Stimulated activated CD8-positive, alpha-beta memory T cell treated with anti-CD3 and anti-CD28 coated beads, Interleukin-4, amount 100 ng/mL, for 4 hours (primary cell): ENCODE measurements at places on chromosomes 16 and 17.

GRCh38 chr17:1315409-1315808 lies 35.9 kb downstream of the TRARG1 start:
- DNase-seq: no peak

DNA sequence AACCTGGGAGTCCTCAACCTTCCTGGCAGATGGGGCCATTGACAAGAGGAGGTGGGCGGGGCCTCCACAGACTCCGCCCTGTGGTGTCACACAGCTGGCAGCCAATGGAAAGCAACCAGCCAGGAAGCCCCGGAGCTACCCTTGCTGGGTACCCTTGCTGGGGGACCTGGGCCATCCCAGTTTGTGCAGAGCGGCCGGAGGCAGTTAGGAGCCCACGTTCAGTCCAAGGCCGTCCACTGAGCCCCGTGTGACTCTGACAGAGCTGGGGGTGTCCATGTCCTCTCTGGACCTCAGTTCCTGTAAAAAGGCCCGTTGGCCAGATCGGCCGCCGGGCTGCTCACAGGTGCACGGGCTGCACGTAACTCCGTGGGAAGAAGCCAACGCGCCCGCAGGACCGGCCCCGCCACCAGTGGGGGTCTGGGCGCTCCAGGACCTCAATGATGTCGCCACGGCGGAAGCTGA lies 17.1 kb upstream of the FAM83G start:
- no peak for DNase-seq

- no peak for DNase-seq
These were observed 25.7 kb upstream of the FA2H start for GRCh38 chr16:74800216-74800871.

GRCh38 chr17:57999496-58000017 lies 7.5 kb downstream of the SRSF1 start:
- no peak for DNase-seq

DNA sequence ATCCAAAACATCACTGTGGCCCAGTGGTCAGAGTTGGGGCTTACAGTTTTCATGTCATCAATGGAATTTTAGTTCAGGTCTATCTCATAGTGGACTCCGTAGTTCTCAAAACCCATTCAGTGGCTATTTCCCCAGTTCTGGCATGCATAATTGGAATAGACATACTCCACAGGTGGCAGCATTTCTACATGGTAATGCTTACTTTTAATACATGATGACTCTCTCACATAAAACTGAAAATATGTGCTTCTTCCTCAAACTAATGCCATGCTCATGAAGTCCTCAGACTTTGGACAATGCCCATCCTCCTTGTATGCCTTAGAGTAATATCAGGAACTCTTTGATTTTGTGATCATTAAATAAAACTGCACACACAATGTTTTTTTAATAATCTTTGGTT lies 857.4 kb upstream of the GOT2 start:
- DNase-seq: no peak

GRCh38 chr17:9868552-9868951 lies 36.5 kb downstream of the RCVRN start:
- DNase-seq: no peak

DNA sequence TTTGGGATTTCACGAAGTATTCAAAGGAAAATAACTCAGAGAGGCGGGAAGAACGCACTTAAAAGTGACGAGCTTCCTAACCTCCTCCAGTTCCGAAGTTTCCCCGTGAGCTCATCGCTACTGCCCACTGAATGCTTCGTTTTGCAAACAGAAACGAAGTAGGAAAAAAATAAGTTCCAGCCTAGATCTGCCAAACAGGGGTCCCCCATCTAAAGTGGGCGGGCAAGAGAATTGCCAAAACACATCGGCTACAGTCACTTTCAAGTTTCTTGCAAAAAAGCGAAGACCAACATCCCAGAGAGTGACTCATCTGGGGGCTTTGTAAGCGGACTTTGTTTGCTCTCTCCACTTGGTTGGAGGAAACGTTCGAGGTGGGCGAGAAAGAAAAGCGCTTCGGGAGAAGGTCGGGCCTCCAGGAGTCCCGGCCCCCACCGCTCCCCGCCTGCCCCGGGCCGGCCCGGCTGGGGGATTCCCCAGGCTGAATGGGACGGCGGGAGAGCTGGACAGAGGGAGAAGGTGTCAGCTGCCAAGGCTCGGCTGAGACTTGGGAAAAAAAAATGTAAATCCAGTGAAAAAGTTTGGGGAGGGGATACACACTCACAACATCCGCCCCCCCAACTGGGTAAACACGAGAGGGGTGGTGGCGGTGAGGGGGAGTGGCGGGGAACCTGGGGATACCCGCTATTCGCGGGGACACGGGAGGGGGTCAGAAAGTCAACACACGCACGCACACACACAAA lies 1.0 kb downstream of the VEZF1 start:
- DNase-seq: no peak

GRCh38 chr16:81855552-81856153 lies 76.6 kb downstream of the PLCG2 start:
- DNase-seq: no peak

- DNase-seq: no peak
These were observed 159.0 kb downstream of the RAB11FIP4 start for GRCh38 chr17:31550389-31551056.

- no peak for DNase-seq
These were observed 15.1 kb upstream of the PLEKHG4 start for GRCh38 chr16:67264277-67264676.

GRCh38 chr17:1460233-1460632 lies 4.2 kb upstream of the CRK start:
- no peak for DNase-seq

- no peak for DNase-seq
These were observed 4.7 kb downstream of the FLCN start for GRCh38 chr17:17232303-17232621.

- DNase-seq: no peak
These were observed 3.8 kb upstream of the PRSS33 start for GRCh38 chr16:2791174-2791573.

- no peak for DNase-seq
These were observed 518.5 kb upstream of the EEF2KMT start for GRCh38 chr16:5615868-5616642.

DNA sequence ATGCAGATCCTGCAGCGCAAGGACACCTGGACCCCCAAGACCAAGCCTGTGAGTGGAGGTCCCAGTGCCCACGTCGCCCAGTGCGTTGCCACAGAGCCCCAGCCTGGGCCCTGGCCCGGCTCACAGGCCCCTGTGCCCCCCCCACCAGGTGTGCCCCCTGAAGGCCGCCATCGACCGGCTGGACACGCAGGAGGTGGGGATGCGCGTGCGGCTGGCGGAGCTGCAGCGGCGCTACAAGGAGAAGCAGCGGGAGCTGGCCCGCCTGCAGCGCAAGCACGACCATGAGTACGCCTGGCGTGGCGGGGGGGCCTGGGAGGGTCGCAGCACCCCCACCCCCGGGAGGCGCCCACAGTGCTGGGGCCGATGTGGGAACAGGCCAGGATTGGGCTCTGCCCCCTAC lies 56.6 kb downstream of the BAHCC1 start:
- DNase-seq: no peak

- no peak for DNase-seq
These were observed 401.0 kb downstream of the HS3ST3B1 start for GRCh38 chr17:14701886-14702285.

DNA sequence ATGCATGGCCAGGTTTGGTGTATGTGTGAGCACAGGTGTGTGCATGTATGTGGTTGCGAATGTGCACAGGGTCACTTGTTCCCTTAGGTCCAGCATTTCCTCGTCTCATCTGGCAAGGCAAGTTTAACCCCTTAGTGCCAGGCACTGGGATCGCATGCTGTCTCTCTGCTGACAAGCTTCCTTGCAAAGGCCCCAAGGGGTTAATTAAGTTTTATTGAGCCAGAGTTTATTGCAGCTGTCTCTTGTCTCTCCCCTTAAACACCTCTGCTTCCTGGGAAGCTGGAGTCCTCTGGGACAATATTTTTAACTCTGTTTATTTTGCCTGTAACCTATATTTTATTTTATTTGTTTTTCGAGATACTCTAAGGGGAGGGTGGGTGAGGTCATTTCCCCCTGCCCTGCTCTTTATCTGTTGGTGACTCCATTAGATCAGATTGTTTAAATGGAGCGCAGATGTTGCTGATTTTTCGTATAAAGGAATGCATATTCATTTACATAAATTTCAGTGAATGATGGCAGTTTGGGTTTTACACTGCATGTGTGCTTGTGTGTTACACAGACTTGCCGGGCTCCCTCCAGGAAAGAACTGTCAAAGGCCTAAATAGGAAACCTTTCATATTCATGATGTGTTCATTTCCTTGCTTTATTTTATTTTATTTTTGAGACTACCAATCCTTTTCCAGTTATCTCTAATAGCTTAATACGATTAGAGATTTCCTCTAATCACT lies 99.7 kb downstream of the CBLN1 start:
- DNase-seq: no peak

DNA sequence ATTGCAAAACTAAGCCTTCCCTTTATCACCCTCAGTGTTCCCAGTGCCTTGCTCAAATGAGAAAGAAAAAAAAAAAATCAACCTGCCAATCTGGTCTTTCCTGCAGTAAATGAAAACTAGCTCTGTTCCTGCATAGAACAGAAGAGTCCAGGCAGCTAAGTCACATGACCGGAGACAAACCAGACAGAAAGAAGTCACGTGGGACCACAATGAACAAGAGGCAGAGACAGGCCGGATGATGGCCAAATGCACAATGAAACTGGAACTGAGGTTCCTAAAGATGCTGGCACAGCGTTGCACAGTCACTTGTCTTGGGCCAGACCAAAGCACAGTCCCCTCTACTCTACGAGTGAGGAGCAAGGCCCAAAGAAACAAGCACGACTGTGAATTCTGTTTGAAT lies 172.5 kb downstream of the GRIN2A start:
- no peak for DNase-seq

DNA sequence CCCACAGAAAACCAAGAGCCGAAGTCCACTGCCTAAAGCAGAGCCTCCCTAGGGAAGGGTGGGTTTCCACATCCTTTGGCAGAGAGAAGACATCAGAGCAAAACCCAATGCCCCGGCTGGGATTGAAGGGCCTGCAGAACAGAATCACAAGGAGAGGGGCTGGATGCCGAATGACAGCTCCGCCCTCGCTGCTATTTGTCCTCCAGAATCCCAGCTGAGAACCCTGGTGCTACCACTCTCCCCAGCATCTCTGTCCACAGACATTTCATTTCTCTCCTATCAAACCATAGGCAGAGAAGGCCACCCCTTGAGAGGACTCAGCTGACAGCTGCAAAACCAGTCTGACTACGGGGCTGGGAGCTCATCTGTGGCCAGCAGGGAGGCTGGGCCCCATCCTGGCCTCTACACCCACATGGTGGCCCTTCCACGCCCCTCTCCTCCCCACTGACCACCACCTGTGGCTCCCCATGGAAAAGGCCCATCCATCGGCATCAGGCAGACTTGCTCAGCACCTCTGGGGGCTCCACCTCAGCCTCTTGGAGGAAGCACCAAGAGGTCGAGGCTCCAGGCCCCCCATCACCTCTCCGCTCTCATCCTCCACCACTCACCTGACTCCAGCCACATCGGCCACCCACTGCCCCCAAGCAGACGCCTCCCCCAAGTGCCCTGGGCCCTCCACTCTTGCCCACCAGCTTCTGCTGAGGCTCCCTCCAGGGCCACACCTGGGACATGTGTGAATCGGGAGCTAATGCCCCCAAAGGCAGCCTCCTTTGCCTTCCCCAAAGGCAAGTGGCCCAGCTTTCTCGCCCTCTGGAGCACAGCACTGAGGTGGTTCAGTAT lies 288.5 kb downstream of the C16orf95 start:
- no peak for DNase-seq

DNA sequence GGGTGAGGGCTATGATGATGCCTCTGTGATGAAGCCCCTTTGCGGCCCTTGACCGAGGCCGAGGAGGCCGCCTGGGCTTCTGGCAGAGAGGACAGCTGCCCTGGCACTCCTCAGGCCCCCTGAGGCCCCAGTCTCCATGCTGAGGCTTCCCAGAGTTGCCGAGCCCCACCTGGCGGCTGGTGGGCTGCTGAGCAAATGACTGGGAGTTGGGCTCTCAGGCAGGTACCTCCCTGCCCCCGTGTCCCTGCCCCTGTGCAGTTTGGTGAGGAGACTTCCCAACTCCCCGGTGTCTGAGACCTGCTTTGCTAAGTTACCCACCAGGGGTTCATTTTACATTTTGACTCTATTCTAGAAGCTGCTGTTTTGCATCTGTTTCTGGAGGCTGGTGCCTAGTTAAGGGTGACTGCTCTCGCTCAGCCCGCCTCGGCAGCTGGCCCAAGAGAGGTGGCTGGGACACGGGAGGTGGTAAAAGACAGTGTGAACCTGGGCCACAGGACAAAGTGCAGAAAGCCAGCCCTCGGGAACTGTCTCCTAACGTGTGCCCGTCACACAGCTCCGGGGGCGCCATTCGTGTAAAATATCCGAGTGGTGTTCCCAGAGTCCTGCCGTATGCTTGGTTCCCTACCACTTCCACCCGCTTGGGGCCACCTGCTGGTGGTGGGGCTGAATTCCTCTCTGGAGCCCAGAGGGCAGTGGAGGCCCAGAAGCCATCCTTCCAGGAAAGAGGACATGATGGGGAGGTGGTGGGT lies 134.5 kb downstream of the RAB11FIP4 start:
- no peak for DNase-seq

DNA sequence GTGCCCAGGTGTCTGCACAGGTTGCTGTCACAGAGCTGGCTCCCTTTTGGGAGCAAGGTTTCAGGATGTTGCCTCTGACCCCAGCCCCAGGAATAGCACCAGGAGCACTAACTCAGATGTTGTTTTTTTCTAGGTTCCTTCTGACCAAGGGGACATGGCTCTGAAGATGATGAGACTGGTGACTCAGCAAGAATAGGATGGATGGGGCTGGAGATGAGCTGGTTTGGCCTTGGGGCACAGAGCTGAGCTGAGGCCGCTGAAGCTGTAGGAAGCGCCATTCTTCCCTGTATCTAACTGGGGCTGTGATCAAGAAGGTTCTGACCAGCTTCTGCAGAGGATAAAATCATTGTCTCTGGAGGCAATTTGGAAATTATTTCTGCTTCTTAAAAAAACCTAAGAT lies 28.1 kb downstream of the SCPEP1 start:
- no peak for DNase-seq

DNA sequence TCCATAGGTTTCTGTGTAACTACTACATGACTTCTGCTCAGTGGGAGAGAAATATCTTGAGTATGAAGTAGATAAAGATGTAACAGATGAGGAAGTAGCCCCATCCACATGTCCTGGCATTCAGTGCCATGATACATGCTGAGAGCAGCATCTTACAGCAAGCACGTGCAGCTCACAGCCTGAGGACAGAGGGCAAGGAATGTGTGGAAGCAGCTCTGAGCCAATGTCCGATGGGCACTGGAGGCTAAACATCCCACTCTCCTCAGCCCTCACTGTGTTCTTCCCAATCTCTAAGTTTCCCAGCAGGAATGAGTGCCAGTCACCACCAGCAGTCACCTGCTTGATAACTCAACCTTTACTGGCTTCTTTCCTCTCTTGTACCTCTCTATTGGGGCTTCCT lies 40.4 kb downstream of the CFDP1 start:
- DNase-seq: no peak
